AML-193 (cell line): ENCODE measurements at places on chromosomes 6 and 20.
A peak's percentile ranks its signal among the peaks of the same experiment; 100 is the strongest.

DNA sequence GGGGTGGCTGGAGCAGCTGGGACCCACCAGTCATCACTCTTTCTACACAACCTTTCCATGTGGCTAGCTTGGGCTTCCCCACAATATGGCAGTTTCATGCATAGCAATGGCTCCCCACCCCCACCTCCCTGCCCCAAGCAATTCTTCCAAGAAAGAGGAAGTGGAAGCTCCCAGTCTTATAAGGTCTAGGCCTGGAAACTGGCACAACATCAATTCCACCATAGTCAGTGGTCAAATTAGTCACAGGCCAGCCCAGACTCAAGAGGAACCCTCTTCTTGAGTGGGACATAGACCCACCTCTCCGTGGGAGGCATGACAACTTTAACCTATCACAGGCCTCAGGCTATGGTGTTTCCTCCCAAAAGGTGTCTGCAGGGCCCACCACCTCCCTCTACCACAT, 17.7 kb downstream of the TGM6 start:
- DNase-seq, result peak; percentile 2

- DNase-seq, result no peak
Observed at GRCh38 chr6:166779963-166780683, 153.1 kb upstream of the RPS6KA2 start.

- DNase-seq, result no peak
Observed at GRCh38 chr6:52312461-52312860, 27.9 kb upstream of the MCM3 start.

DNA sequence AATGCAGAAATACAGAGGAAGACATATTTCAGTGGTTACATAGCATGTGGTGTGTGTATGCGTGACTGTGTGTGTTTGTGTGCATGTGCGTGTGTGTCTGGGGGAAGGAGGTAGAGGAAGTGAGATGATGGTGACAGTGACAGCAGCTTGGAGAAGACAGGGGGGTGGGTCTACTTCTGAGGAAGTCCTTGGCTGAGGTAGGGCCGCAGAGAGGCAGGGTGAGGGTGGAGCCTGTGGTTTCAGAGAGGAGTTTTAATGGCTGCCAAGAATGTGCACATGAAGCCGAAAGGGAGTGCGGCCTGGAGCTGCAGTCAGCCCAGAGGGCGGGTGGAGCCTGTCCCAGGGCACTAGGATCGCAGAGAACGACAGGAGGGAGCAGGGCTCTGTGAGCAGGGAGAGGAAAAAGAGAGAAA, 22.7 kb upstream of the RNF24 start:
- peak; percentile 97 for DNase-seq

GRCh38 chr6:138272533-138273315, 54.4 kb upstream of the PBOV1 start:
- DNase-seq, result no peak

DNA sequence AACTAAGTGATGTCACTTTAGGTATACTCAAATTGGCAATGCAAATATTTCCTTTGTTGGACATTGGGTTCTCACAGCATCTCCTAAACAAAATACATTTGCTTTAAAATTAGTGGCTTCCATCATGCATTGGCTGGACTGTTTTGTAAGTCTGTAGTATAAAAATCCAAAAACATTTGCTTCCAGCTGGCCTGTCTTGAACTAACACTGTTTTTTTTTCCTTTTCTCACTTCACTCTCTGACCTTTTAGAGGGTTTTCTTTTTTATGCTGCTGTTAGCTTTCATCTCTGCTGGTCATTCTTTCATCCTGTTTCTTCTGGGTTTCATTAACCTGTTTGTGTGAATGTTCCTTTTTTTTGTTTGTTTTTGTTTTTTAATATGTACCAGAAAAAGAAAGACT, 121.7 kb upstream of the MLIP start:
- DNase-seq, result no peak

GRCh38 chr6:124443541-124443940, 518.7 kb upstream of the RNF217 start:
- no peak for DNase-seq

DNA sequence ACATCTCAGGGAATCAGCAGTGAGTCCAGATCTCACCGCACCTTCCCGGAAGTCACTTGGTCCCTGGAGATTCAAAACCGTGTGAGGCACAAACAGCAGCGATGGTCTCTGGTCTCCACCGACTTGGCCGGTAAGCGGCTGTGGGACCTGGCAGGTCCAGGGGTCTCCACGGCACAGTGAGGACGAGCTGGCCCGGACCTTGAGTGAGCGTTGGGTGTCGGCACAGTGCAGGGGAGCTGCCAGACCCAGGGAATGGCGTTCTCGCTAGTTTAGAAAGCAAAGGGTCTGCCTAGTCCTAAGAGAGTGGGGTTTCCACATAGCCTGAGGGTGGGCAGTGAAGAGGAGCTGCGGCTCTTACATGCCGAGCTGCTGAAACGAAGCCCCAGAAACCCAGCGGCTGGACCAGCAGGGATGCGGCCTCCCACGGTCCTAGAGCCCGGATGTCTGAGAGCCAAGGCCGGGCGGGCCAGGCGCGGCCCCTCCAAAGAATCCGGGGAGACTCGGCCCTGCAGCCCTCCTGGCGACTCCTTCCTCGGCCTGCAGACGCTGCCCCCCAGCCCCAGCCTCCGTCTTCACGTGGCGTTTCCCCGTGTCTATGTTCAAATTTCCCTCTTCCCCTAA, 185.0 kb downstream of the ERMARD start:
- DNase-seq, result no peak

DNA sequence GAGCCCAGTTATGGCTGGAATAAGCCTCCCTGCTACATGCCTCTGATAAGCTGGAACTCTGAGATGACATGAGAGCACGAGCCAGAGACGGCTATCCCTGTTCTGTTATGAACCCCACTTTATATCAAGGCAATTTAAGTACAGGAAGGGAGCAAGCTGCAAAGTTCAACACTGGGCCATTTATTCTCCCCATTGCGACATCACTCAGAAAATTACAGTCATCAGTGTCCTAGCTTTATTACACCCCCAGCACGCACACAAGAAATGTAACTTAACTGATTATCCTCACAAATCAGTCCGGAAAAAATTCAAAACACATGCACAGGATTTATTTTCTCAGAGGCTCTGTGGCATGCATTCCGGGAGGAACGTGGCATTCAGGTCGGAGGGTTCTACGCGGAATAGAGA, 125.3 kb upstream of the SLC2A12 start:
- peak; percentile 63 for DNase-seq

- DNase-seq, result peak; percentile 34
Observed at GRCh38 chr6:3410385-3411360, 46.2 kb downstream of the SLC22A23 start.

DNA sequence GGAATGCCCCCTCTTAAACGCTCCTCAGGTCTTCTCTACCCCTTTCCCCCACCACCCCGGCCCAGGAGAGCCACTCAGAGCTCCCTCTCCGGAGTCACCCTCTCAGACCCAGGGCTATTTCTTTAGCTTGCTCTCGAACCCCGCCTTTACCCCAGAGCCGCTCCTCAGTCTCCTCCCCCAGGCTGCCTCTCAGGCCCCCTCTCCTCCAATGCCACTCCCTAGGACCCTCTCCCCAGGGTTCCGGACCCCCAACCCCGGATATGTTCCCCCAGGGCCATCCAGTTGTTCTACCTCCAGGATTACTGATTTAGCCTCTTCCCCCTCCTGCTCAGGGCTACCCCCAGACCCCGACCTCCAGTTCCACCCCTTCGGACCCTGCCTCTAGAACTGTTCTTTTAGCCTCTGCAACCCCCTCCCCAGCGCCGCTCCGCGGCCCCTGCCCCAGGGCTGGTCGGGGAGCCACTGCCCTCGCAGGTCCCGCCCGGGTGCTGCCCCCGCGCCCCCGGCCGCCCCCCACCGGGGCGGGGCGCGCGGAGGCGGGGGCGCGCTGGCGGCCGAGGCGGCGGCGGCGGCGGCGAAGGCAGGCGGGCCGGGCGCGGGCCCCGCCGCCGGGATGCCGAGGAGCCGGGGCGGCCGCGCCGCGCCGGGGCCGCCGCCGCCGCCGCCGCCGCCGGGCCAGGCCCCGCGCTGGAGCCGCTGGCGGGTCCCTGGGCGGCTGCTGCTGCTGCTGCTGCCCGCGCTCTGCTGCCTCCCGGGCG, at the start of gene MMP24:
Gene MMP24, plus strand, starts transcription at position 565 of the 758 bp plus-strand sequence. Its CDS starts 49 bp downstream, at position 614.
- no peak for DNase-seq
